Activated CD4-positive, CD25-positive, alpha-beta regulatory T cell (primary cell): ENCODE measurements at places on chromosomes 1 and 21.

DNA sequence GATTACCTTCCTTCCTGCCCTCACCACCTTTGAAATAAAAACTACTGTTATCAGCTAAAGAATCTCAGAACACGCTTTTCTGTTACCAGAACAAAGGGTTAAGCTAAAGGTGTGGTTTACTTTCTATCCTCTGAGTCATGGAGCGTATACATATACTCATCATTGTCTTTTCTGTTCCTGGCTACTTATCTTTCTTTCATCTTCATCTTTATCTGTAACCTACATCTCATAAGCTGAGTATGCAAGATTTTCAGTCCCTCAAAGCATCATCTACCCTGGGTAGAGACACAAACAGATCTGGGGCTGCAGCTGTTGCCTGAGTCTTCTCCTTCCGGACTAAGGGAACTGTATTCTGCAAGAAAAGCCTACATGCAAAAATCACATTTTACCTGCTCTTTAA lies 75.6 kb downstream of the LMO4 start:
- no peak for DNase-seq

DNA sequence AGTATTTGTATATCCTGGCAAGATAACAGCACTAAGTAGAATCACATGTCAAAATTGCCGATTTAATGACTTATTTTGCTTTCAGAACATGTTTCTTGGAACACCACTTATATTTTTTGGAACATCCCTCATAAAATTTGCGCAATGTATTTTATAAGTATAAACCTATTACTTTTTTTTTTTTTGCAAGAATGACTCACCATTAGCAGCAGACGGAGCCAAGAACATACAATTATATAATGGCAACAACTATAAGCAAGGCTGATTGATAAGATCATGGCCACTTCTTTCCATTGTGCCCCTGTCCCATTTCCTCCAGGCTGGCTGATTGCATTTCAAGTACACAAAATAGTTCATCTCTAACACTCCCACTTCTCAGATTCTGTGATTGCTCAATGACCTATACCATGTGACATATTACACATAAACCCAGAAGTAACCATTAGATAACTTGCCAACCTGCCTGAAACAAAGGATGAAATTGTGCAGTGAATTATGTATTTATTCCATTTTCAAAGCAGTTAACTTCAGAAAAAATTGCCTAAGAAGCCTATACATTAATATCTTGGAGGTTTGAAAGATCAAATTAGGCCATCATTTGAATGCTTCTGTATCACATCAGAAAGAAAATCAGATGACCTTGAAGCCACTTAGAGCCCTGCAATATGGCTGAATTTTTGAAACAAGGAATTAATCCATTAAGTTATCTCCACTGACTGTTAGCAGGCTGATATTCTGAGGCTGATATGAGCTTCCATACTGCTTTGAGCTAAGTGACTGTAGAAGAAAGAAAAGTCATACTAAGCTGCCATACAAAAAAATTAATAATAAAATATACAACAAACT lies 77.8 kb upstream of the PRMT6 start:
- DNase-seq, result no peak

GRCh38 chr1:25724201-25724600 lies 75.8 kb upstream of the SELENON start:
- no peak for DNase-seq

- no peak for DNase-seq
Observed at GRCh38 chr1:79969886-79970285, 963.4 kb upstream of the ADGRL4 start.

- DNase-seq, result no peak
Observed at GRCh38 chr1:121525355-121525754, 340.6 kb downstream of the SRGAP2C start.
